Stimulated activated CD4-positive, alpha-beta T cell treated with anti-CD3 and anti-CD28 coated beads, Interleukin-1b, Interleukin-23, amount 100 ng/mL, for 1 hour (primary cell): ENCODE measurements at places on chromosomes 2 and 18.

- no peak for DNase-seq
Observed at GRCh38 chr2:101754618-101755017, 57.1 kb downstream of the MAP4K4 start.

DNA sequence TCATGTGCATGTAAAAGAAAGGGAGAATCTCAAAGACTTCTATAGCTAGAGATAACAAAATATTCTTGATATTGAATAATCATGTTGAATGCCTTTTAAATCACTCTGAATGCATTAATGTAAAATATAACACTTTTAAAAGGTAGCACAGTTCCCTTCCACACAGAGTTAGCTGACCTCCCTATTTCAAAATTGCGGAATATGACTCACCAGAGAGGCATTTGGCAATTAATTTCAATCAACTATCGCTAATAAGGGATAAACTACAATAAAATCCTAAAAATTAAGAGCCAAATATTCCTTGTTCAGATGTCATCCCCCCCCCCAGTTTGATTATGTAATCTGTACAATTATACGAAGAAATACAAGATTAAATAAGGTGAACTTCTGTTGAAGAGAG lies 29.3 kb downstream of the ZC3H15 start:
- DNase-seq: no peak

- no peak for DNase-seq
Observed at GRCh38 chr2:45168711-45169338, 159.6 kb upstream of the SIX2 start.

- no peak for DNase-seq
Observed at GRCh38 chr2:222703886-222704285, 32.4 kb downstream of the MOGAT1 start.

DNA sequence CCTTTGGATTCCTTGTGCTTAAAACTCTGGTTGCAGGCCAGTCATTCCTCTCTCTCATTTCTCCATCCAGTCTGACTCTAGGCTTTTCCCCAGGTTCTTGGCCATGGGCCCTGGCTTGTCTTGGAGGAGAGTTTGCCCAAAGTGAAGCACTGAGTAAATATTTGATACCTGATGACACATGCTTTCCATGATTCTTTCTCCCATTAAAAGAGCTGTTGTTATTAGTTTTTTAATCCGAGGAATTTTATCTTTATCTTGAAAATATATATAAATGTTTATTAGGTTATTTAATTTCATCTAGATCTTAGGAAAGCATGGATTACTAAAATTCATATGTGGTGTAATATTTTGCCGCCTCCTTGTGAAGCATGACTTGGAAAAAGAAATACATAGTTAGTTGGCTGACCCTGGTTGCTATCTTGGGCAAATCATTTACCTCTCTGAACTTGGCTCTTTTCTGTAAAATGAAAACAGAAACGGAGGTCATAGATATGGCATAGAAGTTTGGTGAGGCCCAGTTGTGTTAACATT lies 650.1 kb downstream of the SLC4A3 start:
- no peak for DNase-seq

GRCh38 chr2:26668041-26668440 lies 24.5 kb upstream of the KCNK3 start:
- no peak for DNase-seq

DNA sequence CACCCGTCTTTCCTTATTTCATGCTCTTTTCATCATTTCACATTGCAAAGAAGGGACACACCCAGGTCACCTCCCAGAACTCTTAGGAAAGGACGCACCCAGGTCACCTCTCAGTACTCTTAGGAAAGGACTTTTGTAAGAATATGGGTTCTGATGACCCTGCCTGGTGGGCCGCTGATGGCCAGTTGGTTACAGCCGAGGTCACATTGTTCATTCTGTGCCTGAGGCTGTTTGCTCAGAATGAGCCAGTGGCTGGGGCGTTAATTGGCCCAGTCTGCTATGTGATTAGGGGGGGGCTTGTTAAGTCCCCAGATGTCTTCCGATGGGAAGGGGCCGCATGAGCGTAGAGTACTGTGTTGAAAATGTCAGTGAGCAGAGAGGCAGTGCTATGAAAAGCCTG lies 9.4 kb downstream of the MLPH start:
- DNase-seq: no peak

- no peak for DNase-seq
Observed at GRCh38 chr18:71336576-71337210, 1047.8 kb downstream of the SOCS6 start.

DNA sequence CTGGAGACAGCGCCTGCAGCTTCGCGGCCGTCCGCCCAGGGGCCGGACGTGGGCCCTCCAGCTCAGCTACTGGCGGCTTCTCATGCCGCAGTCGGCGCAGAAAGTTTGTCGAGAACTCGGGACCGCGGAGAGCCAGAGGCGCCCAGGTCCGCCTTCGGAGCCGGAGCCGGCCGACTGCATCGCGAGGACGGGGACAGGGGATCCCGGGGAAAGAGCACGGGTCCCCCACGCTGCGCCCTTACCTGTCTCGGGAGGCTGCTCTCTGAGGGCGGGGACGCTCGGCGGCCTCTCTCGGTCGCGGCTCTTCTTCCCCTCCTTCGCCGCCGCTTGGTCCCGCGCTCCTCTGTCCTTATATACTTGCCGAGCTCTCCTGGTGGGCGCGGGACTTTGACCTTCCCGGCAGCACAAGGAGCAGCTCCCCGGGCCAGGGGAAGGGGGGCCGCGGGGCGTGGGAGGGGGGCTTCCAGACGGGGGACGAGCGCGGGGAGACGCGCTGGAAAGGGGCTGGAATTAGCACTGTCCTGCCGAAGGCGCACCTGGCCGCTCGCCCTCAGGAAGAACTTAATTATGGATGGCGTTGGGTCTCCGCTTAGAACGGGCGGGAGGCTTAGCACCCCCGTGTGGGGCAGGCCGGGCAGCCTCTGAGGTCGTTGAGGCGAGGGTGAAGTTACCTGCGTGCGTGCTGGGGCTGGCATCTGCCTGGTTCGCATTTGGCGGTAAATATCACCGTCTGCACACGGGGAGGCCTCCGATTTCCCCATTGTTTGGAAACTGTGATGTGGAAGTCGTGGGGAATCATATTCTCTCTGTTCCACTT lies at the start of gene POMC:
TSS of gene POMC (minus strand) at position 325 of the 817 bp plus-strand sequence. CDS start 3,808 bp downstream, outside the sequence.
- DNase-seq: no peak

GRCh38 chr2:207487650-207488311 lies 42.0 kb upstream of the CREB1 start:
- DNase-seq: no peak
